ENCODE measurements at places on chromosomes 7 and 10.
A peak's percentile ranks its signal among the peaks of the same experiment; 100 is the strongest.

DNA sequence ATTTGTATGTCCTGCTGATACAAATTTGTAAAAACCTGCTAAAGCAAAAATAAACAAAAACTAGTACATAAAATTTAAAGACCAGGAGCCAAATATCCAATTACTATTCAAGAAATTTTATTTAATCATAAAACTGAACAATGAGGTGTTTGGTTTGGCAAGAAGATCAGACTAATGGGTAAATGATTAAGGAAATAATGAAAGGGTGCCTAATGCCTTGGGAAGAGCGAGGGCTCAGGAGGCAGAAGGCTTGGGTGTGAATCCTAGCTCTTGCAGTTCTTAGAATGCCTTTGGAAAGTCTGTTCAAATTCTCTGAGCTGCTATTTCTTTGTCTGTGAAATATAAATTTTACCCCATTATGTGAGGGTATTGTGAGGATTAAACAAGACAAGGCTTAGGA, 32.4 kb downstream of the NAPEPLD start:
- DNase-seq: no peak

- DNase-seq: peak; percentile 27
Measured at GRCh38 chr10:131928248-131929095, 27.7 kb downstream of the PPP2R2D start.

- no peak for DNase-seq
Measured at GRCh38 chr10:126430512-126430911, 42.2 kb upstream of the ADAM12 start.

DNA sequence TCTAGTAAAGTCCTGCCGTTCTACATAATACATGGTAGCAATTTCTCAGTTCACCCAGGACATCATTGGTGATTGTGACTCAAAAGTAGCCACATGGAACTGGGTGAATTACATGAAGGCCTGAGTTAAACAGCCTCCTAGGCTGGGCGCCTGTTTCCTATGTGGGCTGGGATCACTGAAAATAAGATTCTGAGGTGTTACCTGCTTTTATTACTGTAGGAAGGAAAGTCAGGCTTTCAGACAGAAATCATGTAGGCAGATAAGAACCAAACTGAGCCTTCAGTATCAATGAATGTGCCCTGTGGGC, 160.4 kb downstream of the CAMK1D start:
- DNase-seq: no peak

DNA sequence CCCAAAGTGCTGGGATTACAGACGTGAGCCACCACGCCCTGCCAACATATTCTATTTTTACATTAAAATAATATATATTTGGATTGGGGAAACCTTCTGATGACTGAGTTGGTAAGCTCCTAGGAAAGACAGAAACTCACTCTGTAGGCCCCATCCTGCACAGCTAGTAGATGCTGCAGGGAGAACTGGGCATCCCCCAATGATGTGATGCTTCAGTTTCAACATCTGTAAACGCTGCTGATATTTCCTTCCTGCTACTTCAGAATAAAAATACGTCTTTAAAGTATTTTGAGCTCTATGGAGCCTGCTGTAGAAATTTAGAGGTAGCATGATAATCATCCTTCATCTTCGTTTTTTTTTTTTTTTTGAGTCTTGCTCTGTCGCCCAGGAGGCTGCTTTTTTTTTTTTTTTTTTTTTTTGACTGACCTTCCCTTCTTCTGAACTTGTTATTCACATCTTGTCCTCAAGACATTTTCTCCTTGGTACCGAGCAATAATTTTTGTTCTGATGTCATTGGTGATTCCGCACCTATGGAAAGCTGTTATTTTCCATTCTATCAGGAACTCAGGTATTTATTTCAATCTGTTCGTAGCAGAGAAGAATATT, 21.8 kb upstream of the INPP5F start:
- DNase-seq: no peak

GRCh38 chr7:4730971-4731370, 44.5 kb upstream of the AP5Z1 start:
- no peak for DNase-seq

GRCh38 chr10:44959247-44960087, at the start of gene RASSF4:
TSS of gene RASSF4 (plus strand) at chr10:44959802. CDS start at chr10:44970203, 10,401 bp downstream.
- DNase-seq: peak; percentile 88

DNA sequence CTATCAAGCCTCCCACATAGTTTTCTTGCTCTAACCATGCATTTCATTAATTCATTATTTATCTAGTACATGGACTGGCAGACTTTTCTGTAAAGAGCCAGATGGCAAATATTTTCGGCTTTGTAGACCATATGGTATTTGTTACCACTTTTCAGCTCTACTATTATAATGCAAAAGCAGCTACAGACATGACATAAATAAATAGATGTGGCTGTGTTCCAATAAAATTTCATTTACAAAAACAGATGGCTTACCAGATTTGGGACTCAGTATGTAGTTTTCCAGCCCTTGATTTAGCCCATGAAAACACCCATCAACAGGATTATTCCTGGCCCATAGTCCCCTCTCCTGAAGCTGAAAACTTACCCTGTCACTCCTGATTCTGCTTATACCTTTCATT, 32.1 kb downstream of the PLCE1 start:
- no peak for DNase-seq

DNA sequence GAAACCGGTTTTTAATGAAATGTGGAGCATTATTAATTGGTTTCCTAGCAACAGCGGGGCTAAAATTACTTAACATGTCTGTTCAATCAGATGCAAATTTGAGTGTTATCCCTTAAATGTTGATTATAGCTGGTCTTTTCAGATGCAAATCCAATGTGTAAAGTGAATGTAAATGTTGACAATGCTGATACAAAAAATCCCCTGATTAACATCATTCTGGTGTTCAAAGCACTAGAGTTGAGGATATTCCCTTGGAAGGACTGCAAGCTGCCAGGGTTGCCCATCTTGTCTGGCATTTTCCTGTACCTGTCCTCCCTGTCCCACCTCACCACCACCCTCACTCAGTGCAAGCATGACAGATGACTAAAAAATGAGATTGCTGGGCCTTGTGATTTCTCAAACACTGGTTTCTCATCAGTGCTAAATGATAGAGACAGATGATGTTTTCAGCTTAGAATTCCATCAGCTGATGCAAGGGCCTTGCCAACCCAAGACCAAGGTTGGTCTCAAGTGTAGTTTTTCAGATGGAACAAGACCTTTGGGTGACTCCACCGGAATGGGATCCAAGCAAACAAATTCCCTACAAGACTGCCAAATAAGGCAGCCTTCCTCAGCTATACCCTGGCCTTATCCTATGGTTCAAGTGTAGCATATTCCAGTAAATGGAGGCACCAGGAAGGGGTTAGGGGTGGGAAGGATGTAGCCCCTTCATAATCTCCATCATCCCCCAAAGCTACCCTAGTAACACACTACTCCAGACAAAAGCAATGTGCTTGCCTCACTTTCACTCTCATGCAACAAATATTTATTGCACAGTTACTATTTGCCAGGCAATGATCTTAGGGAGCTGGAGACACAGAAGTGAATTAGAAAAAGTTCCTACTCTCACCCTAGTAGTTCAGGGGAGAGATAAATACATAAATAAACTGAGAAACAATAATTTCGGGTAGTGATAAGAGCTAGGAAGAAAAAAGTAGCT, 54.9 kb downstream of the JAZF1 start:
- no peak for DNase-seq

DNA sequence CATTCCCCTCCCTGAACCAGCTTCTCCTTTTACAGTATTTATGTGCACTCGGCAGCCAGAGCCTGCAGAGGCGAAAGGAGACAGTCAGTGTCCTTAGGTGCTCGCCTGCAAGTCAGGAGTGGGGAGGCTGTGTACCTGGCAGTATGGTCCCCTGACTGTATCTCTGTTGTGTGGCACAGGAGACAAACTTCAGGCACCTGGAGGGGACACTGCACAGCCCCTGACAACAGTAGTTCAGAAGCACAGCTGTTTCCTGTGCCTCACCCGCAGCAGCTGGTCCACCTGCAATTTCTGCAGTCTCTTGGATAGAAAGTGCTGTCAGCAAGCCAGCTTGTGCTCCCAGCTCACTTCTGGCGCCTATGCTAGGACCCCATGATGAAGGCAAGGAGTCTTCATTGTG, 73.4 kb upstream of the LAMB4 start:
- DNase-seq: no peak

DNA sequence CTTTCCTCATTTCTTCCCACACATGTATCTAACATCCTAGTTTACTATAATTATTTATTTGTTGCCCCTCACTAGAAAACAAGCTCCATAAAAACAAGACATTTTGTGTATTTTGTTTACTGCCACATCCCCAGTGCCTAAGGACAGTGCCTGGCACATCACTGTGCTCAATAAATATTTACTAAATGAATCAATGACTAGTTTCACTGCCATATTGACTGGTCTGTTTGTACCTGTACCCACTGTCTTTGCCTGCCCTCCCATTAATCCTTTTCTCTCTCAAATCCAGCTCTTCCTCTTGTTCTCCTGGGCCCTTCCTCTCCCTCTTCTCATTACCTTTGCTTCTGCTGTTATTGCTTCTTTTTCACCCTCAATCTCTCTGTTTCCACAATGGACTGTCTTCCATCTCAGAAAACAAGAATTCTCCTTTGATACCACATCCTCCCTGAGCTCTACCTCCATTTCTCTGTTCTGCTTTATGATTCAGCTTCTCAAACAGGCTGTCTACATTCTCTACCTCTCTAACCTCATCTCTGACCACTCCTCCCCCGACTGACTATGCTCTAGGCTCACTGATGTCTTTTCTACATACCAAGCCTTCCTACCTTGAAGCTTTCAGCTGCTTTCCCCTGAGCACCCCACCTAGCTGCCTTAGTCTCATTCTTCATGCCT, 8.3 kb upstream of the FAM133B start:
- no peak for DNase-seq

Measured in CD4-positive, alpha-beta T cell treated with Interleukin-4 for 4 hours (primary cell).